NCI-H2081 (cell line): ENCODE measurements at places on chromosomes 3 and 15.
A peak's percentile ranks its signal among the peaks of the same experiment; 100 is the strongest.

- no peak for DNase-seq
Measured at GRCh38 chr3:67375976-67376375, 278.4 kb downstream of the SUCLG2 start.

DNA sequence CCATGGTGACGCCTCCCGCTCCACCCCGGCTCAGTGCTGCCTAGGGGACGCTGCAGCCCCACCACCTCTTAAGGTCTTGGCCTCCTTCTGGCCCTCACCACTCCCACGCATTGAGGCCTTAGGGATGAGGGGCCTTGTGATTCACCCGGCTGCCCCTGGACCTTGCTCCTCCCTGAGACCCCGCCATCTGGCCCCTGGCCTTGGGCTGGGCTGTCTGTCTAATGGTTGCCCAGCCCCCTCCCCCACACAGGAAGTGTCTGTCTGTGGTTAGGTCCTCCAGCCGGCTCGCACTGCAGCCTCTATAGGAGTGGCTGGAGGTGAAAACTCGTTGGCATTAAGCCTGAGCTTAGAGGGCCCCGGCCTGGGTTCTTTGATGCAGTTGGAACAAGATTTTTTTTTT, 21.5 kb upstream of the MTHFS start:
- DNase-seq, result no peak

GRCh38 chr3:98223907-98224672, 40.0 kb upstream of the OR5H6 start:
- DNase-seq, result no peak

GRCh38 chr3:161694682-161695564, 198.3 kb downstream of the OTOL1 start:
- DNase-seq, result no peak

DNA sequence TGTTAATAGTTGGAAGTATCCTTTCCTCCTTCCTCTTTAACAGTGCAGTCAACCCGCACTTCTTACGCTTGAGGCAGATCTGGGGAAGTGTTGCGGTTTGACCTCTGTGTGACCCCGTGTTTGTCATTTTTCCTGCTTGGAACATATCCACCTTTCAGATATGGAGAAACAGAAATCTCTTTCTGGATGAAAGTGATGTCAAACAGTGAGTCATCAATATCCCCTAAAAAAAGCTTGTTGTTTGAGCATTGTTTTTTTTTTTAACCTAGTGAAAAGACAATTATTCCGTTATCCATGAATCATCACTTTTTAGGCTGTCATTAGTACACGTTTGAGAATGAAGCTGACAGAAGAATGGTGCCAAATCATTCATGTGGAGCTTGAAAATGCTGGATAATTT, 293.7 kb downstream of the ARPP21 start:
- DNase-seq, result peak; percentile 7

DNA sequence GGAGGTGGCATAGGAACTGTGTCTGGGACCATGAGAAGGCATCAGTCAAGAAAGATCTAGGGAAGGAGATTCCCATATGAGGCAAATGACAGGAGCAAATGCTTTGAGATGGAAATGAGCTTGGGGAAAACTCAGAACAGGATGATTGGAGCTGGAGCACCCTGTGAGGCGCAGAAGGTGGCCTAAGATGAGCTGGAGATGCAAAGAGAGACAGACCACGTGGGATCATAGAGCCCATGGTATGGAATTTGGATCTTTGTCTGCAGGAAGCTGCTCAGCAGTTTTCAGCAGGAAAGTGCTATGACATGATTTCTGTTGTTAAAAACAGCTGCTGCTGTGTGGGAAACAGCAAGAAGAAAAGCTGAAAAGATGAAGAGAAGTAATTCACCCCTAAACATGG, 310.6 kb downstream of the MAGI1 start:
- DNase-seq, result no peak
